CD8-positive, alpha-beta memory T cell (primary cell): ENCODE measurements at places on chromosomes 3 and 15. TPM values are rescaled to one million over a fixed set of nuclear protein-coding genes. Genes with fewer than 3 reads are reported as not detected.

Gene WDR93
- total RNA-seq = not detected

Gene CD200R1
- total RNA-seq = 3.5 TPM

Gene TMEM266
- 0.11 TPM for total RNA-seq

Gene CXCR6
- total RNA-seq = 5.9 TPM

GRCh38 chr15:91238644-91239425, 138.8 kb downstream of the SV2B start:
- no peak for DNase-seq

DNA sequence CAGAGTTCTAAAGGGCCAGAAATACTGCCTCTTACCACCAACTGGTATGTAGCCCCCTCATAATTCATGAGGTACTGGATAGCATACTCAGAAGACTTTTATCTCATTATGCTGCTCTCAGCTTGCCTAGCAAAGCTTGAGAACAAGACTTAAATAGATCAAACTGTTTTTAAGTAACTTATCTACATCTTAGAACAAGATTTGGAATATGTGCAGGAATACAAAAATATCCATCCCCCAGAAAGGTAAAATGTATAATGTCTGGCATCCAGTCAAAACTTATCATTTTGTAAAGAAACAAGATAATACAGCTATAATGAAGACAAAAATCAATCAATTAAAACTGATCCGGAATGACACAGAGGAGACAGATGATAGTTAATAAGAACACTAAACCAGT, 400.4 kb upstream of the TGFBR2 start:
- DNase-seq = no peak

GRCh38 chr3:122314228-122314876, 10.7 kb upstream of the CSTA start:
- no peak for DNase-seq

- DNase-seq = no peak
These were observed 141.7 kb downstream of the TIGIT start for GRCh38 chr3:114435386-114436115.

- no peak for DNase-seq
These were observed 63.4 kb upstream of the CPB1 start for GRCh38 chr3:148763986-148764935.
